ENCODE measurements at places on chromosomes 6 and 20. TPM values are rescaled to one million over a fixed set of nuclear protein-coding genes. Genes with fewer than 3 reads are reported as not detected.

DNA sequence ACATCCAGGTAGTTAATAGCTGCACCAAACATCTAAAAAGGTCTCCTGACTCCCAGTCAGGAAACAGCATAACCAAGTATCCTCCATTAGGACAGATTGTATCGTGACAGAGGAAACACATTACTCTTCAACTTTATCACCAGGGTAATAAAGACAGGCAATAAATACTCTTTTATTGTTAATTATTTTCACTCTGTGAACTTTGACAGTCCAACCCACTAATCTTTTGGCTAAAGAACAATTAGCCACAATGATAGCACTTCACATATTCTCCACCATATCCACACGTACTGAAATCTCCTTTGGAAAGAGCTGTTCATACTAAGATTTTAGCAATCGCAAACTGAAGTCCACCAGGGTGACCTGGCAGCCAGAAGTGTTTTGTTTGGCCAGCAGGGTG, 46.4 kb downstream of the ARHGAP18 start:
- no peaks in the 10 kb centered on the region for H3K27me3 ChIP-seq
- H3K4me3 ChIP-seq = no peak overlapping the region
- peak overlapping the region; percentile 29 for H3K27ac ChIP-seq
- H3K36me3 ChIP-seq = no peaks in the 10 kb centered on the region

ELMO2 gene
- total RNA-seq = 35.1 TPM

DNA sequence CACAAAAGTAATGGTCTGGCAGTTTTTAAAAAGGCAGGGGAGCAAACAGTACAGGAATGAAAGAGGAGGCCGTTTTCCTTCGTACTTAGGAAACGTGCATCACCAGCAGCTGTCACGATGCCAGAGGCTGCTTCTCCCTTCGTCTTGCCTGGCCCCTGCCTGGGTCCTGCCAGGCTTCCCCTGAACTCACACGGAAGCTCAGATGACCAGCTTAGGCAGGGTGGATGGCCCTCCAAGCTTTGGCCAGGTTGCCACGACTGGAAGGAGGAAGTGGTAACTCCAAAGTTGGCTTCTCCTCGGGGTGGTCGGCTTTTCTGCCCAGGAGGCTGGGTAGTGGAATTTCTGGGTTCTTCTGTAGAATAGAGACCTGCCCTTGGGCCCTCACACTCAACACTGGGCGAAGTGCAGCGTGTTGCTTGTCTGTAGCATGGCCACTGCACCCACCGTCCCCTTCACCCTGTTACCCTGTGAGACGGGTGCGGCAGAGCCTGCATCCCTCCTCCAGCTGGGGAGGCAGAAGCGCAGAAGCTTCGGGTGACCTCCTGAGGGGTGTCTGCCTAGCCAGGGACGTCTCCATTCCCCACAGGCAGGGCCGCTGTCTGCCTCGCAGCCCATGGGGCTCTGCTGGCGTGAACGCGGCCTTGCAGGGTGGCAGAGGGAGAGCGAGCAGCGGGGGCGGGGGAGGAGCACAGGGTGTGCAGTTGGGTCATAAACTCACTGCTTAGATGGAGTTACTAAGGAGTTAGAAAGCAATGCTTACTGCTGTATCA, 18.4 kb upstream of the RBM38 start:
- H3K36me3 ChIP-seq = peaks cover 21% of the 10 kb centered on the region
- no peak overlapping the region for H3K4me3 ChIP-seq
- H3K27me3 ChIP-seq = no peaks in the 10 kb centered on the region
- H3K27ac ChIP-seq = no peak overlapping the region
- H3K4me1 ChIP-seq = no peaks in the 10 kb centered on the region

DNA sequence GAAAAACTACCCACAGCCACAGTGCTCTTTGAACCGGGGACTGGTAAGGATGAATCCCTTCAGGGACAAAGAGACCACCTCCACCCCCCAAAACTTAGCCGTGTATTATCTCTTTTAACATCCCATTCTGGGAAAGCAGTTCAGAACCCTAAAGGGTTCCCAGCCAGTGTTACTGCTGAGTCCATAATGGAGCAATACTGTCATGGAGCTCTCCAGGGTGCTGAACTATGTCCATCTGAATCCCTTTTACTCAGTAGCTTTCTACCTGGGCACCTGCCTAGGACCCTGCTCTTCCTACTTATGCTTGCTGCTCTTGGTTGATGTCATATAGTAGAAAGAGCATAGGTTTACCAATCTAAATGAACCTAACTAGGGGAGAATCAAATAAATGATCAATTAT, 22.3 kb upstream of the SAYSD1 start:
- H3K36me3 ChIP-seq = no peaks in the 10 kb centered on the region
- H3K4me1 ChIP-seq = no peaks in the 10 kb centered on the region
- H3K27ac ChIP-seq = no peak overlapping the region
- no peak overlapping the region for H3K4me3 ChIP-seq

ZDHHC14 gene
- total RNA-seq = 15.6 TPM
